ENCODE measurements at places on chromosomes 13 and 19.
A peak's percentile ranks its signal among the peaks of the same experiment; 100 is the strongest.

DNA sequence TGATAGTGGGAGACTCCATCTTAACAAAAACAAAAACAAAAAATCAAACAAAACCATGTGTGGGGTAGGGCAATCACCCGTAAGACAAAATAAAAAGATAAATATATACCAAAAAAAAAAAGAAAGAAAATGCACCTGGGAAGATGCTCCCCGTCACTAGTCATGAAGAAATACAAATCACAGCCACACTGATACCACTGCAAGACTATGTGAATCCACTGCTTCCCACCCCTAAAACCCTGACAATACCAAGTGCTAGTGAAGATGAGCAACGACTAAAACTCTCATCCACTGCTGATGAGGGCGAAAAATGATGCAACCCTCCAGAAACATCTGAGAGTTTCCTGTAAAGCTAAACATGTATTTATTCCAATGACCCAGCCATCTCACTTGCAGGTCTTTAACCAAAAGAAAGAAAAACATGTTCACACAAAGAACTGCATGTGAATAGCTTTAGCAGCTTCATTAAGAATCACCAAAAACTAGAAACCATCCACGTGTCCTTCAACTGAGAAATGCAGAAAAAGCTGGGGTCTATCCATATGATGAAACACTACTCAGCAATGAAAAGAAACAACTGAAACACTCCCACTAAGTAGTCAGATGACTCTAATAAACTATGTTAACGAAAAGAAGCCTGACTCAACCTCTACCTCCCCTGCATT is 31.7 kb downstream of the BRD4 start:
- DNase-seq = peak; percentile 42

DNA sequence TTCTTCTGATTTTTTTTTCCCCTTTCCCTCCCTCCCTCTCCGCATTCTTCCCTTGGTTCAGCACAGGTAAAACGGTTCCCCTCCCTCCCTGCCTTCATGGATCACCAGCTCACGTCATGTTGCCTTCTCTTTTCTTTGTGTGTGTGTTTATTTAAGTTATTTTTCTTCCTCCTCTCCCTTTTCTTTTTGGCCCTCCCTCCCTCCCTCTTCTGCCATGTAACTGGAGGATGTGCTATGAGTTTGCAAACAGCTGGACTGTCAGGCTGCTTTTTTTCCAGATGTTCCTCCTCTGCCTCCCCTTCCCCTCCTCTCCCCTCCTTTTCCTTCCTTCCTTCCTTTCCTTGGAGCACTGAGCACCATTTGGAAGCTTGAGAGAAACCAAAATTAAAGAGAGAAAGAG is 2.0 kb downstream of the LENG9 start:
- DNase-seq = no peak

DNA sequence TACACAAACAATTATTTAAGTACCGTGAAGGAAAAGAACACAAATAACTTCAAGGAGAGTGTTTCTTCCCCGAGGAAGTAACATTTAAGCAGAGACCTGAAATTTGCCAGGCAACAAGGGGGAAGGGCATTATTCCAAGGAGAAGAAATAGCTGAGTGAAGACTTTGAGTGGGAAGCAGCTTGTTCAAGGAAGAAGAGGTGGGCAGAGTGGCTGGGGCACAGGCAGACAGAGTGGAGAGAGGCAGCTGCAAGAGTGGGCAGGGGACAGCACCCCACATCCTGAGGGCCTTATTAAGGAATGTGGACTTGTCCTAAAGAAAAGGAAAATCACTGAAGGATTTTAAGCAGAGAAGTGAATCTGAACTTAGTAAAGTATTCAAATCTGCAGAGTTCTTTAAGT is 4.7 kb upstream of the DCLK1 start:
- no peak for DNase-seq

GRCh38 chr19:16801600-16802013 is 27.6 kb upstream of the SIN3B start:
- peak; percentile 47 for DNase-seq

DNA sequence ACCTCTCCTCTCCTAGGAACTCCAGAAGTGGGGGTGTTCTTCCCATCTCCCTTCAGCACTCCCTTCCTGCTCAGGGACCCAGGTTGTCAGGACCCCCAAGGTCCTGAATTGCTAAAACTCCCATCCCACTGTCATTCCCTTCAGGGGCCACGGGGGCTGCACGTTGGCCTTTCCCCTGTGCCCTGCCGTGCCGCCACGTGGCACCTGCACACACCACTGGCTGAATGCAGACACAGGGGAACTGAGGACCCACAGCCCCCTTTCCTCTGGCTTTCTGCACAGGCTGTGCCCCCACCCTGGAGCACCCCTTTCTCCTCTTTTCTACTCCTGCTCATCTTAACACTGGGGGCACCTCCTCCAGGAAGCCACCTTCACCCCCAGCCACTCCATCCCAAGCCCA is 9.0 kb downstream of the SHANK1 start:
- DNase-seq = no peak

DNA sequence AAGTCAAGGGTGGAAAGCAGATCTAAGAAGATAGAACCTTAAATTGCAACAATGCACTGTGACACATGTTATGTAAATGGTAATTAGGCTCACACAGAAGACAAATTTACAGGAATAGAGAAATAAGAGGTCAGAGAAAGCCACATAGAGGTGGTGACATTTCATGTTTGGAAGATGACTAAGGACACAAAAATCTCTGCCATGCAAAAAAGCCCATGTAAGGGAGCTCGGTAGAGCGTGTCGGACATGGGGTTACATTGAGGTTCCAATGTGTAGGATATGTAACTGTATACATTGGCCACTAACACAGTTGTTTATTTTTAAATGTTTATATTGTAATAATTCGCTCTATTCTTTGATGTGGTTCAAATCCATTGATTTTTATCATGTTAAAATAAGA is 33.7 kb downstream of the SUGT1 start:
- DNase-seq = no peak

DNA sequence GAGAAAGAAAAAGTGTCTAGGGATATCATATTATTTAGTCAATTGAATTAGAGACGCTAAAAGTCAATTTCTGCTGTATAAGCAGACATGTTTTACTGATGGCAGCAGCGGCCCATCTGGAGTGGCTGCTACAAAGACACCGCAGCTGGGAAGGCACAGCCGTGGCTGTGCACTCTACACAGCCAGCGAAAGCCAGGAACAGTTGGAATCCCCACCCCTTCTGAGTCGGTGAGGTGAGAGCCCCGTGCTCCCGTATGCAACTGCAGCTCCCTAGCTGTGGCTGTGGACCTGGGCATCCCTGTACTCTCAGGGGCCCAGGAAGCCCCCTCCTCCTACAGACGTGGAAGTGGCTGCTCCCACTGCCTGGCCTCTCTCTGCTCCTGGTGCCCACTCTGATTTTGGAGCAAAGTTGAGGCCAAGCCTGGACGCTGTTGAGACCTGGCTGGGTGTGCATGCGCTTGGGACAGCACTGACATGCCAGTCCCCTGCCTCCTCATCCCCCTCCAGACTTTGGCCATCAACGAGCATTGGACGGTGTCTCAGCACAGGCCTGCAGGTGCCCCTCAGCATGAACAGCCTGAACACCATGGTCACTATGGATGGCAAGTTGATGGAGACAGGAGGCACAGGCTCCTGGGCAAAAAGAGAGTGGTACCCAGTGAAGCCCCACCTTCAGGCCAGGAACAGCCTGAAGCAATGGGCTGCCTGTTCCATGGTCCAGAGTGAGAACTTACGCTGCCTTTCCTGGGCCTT is 944.0 kb upstream of the MIR17HG start:
- no peak for DNase-seq

DNA sequence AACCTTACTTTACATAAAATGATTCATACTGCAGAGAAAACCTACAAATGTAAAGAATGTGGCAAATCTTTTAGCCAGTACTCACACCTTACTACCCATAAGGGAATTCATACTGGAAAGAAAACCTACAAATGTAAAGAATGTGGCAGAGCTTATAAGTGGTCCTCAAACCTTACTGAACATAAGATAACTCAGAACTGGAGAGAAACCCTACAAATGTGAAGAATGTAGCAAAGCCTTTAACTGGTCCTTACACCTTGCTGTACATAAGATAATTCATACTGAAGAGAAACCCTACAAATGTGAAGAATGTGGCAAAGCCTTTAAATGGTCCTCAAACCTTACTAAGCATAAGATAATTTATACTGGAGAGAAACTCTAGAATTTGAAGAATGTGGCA is 90.1 kb downstream of the ZNF675 start:
- DNase-seq = no peak

DNA sequence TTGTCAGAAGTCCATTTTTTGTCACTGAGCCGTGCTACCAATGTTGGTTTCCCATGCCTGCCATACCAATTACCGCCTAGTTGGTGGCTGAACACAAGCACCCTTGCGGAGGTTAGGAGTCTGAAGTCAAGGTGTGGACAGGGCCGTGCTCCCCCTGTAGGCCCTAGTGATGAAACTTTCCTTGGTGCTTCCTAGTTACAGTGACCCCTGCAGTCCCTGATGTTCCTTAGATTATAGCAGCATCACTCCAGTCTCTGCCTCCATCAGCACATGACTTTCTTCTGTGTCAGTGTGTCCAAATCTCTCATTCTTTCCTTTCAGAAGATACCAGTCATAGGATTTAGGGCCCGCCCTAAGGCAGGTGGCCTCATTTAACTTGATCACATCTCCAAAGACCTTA is 99.0 kb downstream of the MYO16 start:
- DNase-seq = peak; percentile 12

- DNase-seq = no peak
These were observed 527.9 kb downstream of the FGF9 start for GRCh38 chr13:22198641-22199217.

GRCh38 chr13:98890925-98891324 is 86.9 kb downstream of the DOCK9 start:
- no peak for DNase-seq

DNA sequence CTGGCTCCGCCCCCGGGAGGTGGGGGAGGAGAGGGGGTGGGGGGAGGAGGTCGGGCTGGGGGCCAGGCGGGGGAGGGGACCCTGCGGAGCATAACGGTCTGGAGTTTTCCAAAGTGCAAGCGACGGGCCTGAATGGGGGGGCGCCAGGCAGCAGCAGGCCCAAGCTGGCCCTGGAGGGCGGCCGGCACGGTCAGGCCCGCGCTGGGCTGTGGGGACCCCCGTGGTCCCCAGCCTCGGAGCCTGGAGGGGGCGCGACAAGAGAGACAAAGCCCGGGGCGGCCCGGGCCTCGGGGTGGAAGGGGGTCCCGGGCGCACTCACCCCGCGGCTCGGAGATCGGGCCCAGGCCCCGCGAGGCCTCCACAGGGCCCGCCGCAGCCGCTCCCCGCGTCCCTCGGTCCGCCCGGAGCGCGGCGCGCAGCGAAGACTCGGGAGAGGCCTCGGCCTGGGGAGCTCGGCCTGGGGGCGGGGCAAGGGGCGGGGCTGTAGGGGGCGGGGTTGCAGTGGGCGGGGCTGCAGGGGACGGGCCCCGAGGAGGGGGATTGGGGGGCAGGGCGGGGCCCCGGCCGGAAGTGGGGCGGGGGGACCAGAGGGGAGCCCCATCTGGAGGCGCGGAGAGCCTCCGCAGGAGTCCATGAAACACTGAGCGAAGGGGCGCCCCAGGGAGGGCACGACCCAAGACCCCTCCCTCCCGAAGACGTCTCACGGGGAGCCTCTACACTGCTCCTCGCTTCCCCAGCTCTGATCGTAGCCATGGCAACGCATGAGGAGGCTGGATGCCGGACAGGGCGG is 47.6 kb downstream of the PTPRS start:
- no peak for DNase-seq

GRCh38 chr19:5149508-5149907 is 180.6 kb downstream of the KDM4B start:
- DNase-seq = no peak

DNA sequence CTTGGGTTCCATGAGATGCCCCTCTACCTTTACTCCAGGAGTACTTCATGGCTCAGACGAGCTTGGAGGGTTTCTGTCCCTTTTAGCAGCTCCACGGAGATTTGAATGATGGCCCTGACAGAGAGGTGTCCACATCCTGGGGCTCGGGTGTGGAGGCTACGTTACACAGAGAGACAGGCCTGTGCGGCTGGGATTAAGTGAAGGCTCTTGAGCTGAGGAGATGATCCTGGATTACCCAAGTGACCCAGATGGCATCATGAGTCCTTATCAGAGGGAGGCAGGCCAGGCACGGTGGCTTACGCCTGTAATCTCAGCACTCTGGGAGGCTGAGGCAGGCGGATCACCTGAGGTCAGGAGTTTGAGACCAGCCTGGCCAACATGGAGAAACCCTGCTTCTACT is 12.4 kb downstream of the DPP9 start:
- DNase-seq = no peak

- peak; percentile 35 for DNase-seq
These were observed 1.3 kb upstream of the CEACAM6 start for GRCh38 chr19:41753936-41754529.

- DNase-seq = no peak
These were observed 421 bp upstream of the KLF5 start for GRCh38 chr13:73058432-73058735.

DNA sequence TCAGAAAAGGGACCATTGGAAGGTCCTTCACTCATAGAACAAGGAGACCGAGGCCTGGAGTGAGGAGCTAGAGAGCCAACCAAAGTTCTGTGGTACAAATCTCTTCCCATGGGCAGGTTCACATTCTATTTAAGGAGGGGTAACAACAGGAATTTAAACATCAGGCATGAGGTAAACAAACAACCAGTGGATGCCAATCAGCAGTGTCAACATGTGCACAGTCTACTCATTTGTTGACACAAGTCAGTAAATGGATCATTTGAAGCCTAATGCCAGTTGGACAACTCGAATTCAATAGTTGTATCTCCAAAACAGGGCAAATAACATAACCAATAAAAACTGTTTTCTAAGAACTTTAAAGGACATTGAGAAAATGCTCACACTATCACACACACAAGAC is 6.3 kb upstream of the DOCK9 start:
- no peak for DNase-seq

GRCh38 chr13:98918771-98919170 is 59.1 kb downstream of the DOCK9 start:
- DNase-seq = no peak

DNA sequence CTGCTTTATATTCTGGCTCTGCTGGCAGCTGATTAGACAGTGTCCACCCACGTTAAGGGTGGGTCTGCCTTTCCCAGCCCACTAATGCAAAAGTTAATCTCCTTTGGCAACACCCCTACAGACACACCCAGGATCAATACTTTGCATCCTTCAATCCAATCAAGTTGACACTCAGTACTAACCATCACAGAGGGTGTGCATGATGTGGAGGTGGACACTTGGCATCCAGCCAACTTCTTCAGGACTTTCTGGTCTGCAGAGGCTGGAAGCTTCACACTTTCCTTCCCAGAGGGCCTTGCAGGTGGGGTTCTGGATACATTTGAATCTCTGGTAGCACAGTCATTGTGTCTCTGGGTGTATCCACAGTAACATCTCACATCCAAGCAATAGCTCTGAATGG is 18.9 kb upstream of the IGFL1 start:
- DNase-seq = no peak

Data from RKO (cell line).